Stimulated activated CD8-positive, alpha-beta memory T cell treated with anti-CD3 and anti-CD28 coated beads, Interleukin-4, amount 100 ng/mL, for 48 hours (primary cell): ENCODE measurements at places on chromosomes 12 and 14.

GRCh38 chr14:24370748-24371147, 2.8 kb downstream of the NFATC4 start:
- no peak for DNase-seq

- DNase-seq, result no peak
These were observed 75.9 kb downstream of the CCDC60 start for GRCh38 chr12:119410396-119410795.

DNA sequence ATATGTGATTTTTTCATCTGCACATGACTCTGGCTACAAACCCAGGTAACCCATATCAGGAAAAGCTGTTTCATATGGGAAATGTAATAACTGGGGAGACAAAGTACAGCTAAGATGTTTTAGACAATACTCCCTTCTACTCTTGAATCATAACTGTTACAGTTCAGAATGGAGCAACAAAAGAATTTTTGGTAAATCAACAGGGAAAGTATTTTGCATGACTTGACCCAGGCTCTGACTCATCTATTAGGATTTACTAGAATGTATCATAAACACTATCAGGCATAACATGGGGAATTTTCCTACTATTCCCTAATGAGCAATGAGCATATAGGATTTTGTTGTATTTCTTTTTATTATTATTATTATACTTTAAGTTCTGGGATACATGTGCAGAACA, 553.0 kb downstream of the SLC16A7 start:
- DNase-seq, result no peak

GRCh38 chr12:28099871-28100270, 90.4 kb upstream of the CCDC91 start:
- no peak for DNase-seq

GRCh38 chr12:79206871-79207270, 342.3 kb downstream of the SYT1 start:
- no peak for DNase-seq

GRCh38 chr12:64595863-64596793, 14.2 kb upstream of the RASSF3 start:
- DNase-seq, result no peak
